ENCODE measurements at places on chromosomes 7 and 10.
A peak's percentile ranks its signal among the peaks of the same experiment; 100 is the strongest.

DNA sequence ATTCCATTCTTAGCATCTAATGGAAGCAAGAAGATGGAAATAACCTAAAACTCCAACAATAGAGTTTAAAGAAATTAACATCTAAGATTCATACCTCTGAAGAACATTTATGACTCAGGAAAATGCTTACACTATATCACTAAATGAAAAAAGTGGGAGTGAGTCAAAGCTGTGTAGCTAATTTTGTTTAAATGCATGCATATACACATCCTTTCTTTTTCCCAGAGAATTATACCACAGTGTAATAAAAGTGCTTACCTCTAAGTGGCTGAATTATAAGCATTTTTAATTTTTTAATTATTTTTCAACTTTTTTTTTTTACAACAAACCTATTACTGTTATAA lies 44.3 kb downstream of the CCDC71L start:
- DNase-seq = no peak

GRCh38 chr10:36494371-36494770 lies 631.0 kb upstream of the ANKRD30A start:
- peak; percentile 94 for DNase-seq

GRCh38 chr7:135147899-135148721 lies at the start of gene TMEM140:
Gene TMEM140 (plus strand): TSS chr7:135148072. CDS start chr7:135164442, 16,370 bp downstream.
- no peak for DNase-seq

- no peak for DNase-seq
Measured at GRCh38 chr7:41573015-41573414, 129.9 kb downstream of the INHBA start.

DNA sequence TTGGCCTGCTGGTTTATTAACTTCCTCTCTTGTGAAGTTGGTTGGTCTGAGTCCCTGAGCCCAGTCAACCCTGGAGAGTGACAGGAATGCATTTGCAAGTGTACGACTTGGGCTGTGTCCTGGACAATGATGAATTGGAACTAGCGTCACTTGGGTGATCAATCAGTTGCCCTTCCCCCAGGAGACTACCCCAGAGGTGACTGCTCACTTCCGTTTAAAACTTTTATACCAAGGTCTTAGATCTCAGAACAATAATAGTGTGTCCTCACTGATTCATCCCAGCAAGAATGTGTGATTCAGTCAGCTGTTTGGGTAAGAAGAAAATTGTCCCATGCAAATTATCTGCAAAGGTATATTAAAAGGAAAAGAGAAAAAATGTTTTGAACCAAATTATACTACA lies 102.9 kb upstream of the ARMC3 start:
- no peak for DNase-seq

DNA sequence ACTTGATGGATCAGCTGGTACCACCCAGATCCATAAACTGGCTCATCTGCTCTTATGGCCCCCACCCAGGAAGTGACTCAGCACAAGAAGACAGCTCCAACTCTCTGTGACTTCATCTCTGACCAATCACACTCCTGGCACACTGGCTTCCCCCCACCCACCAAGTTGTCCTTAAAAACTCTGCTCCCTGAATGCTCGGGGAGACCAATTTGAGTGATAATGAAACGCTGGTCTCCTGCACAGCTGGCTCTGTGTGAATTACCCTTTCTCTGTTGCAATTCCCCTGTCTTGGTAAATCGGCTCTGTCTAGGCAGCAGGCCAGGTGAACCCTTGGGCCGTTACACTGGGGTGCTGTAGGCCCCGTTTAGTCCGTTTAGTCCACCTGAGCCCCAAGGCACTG lies 23.4 kb upstream of the BNIP3 start:
- DNase-seq = no peak

DNA sequence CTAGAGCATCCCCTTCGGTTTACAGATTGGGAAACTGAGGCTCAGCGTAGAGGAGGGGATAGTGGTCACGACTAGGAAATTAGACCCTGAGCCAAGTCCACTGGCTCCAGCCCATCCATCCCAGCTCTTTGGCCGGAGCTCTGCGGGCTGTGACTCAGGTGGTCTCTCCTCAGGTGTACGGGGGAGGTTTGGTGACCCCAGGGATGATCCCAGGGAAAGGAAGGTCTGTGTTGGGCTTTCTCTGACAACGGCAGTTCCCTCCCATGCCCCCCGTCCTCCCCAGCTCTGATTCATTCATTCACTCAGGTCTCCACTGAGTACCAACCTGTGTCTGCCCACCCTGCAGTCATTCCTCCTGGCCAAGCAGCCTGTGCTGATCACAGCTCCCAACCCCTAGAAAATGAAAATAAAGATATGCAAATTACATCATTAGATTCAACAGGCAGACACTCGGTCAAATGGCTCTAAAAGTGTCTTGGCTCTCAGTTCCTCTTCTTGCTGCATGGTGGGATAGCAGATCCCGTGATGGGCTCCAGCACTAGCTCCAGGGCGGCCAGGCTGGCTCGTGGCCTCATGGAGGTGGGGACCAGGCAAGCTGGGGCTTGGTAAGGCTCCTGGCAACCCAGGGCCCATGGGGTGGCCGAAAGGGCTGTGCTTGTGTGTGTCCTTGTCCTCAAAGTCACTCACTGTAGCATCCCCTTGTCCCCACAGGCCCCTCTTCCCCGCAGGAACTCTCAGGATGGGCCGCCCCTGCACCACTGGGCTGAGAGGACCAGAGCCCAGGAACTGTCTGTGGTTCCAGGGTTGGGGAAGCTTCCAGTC lies 37.8 kb downstream of the CLRN3 start:
- DNase-seq = no peak

- no peak for DNase-seq
Measured at GRCh38 chr10:102419269-102420180, 940 bp upstream of the PSD start.

- DNase-seq = no peak
Measured at GRCh38 chr10:9875353-9875752, 1142.3 kb upstream of the CELF2 start.

- DNase-seq = peak; percentile 44
Measured at GRCh38 chr10:12193193-12193592, 2.5 kb downstream of the NUDT5 start.

- peak; percentile 73 for DNase-seq
Measured at GRCh38 chr7:80635533-80635932, 2.9 kb upstream of the CD36 start.

GRCh38 chr10:71554671-71555070 lies 158.0 kb downstream of the CDH23 start:
- DNase-seq = no peak

- DNase-seq = no peak
Measured at GRCh38 chr10:92829042-92829785, 19.1 kb upstream of the EXOC6 start.

DNA sequence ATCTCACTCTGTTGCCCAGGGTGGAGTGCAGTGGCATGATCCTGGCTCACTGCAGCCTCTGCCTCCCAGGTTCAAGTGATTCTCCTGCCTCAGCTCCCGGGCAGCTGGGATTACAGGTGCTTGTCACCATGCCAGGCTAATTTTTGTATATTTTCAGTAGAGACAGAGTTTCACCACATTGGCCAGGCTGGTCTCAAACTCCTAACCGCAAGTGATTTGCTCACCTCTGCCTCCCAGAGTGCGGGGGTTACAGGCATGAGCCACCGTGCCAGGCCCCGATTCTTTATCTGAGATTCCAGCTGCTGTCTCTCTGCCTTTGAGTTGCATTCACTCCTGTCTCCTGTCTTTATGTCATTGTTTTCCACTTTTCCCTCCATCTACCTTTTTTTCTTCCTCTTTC lies 168.7 kb downstream of the TMEM178B start:
- DNase-seq = no peak

DNA sequence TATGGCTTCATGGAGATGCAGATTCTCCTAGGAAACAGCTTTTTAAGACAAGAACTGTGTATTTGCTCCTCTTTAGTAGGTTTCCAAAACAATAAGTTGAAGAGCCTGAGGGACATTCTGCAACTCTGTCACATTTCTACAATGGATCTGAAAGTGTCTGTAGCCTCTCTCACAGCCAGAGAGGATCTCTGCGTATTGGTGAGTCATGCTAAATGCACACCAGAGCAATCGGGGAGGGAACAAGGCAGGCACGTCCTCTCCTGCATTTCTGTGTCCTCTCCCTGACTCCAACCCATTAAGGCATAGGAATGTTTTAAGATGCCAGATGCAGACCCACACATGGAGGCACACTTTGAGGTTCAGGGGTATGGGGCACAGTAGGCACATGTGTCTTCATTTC lies 1126.4 kb upstream of the GHITM start:
- DNase-seq = peak; percentile 40

DNA sequence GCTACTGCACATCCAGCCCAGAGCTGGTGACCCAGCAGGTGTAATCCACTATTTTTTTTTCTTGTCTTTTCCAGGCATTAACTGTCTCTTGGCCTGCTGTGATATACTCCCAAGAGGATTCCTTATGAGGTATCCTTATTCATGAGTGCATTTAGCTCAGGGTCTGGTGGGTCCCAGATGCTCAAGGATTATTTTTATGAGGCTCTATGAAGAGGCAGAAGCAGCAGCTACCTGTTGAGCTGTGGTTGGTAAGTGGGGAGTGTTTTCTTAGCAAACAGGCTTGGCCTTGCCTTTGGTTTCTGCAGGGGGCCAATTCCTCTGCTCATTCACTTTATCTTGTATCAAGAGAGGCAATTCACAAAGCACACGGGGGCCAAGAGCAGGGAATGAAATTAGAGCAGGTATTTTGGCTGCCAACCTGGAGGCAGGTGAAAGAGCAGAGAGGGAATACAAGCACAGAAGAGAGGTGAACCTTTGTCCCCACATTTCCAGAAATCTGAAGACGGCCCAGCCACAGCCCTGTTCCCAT lies 221.6 kb downstream of the TMEM178B start:
- DNase-seq = no peak

DNA sequence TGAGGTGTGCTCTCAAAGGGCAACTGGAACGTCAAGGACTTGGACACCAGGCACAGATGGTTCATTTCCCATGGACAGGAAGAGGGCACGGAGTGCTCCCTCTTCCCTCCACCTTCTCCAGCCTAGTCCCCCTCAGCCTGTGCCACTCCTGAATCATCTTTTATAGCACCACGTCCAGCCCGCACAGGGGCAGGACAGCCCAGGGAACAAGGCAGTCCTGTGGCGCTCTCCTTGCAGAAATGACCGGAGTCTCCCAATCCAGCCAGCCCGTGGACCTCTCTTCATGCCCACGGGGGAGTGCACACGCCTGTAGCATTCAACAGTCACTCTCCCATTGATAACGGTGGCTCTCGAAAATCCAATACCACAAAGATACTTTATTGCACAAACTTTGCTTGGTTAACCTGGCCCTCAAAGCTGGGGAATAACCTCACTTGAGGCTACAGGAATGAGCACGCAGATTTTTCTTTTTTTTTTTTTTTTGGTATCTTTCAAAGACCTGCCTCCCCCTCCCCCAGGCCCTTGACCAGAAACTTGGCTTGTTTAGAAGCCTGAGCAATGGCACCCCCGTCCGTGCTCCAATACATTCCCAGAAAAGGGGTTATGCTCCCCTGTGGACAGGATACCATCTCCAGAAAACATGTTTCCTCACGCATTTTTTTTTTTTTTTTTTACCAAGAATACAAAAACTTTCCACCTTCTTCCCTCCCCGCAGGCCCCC lies 733 bp downstream of the PRKCQ start:
- DNase-seq = no peak

DNA sequence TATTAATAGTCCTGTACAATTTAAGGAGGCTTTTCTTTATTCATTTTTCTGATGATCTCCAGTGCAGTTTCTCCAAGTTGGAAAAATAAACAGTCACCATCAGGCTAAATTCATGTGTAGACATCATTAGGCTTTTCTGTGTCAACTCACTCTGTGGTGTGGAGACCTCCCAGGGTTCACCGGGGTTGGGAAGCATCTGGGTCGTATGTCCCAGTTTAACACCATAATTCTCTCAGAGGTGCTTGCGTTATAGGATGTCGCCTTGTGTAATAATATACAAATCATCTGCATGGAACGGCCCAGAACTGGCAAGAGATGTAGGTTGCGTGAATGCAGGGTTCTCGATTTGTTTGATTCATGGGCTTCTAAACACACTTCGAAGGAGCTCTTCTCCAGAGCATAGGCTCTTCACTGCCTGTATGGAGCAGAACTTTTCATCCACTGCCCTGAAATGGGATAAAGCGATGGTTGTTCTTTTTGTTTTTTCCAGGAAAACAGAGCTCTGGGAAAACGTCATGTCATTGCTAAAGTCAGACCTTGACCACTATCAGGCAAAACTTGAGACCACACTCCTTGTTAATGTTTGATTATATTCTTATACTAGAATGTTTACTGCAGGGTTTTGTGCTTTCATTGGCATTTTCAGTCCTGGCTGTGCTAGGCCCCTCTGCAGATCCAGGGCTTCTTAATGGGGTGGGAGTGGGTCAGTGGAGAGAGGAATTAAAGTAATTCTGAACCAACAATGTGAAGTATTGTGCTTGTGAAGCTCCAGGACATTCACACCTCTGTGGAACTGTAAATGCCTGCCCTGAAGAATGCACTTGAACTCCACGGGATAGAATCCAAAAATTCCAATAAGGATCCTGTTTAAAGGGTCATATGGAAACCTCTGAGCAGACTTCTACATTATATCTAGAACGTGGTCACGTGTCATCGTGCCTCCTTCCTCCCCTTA lies 172.8 kb downstream of the TRIL start:
- DNase-seq = no peak

GRCh38 chr10:120048391-120048790 lies 155.9 kb downstream of the SEC23IP start:
- no peak for DNase-seq

DNA sequence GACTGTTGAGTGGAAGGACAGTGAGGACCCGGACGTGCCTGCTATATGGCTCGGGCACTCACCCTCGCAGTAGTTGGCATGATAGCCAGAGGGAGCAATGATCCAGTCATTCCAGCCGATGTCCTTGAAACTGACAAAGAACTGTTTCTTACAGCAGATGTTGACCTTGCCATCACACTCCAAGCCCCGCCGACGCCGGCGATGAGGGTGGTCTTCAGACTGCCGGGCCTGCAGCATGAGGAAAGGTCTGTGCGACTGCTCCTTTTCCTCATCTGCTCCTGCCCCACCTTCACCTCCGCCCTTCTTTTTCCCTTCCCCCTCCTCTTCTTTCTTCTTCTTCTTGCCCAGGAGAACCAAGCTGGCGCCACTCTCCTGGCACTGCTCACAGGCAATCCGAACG lies 13.1 kb downstream of the INHBA start:
- no peak for DNase-seq

DNA sequence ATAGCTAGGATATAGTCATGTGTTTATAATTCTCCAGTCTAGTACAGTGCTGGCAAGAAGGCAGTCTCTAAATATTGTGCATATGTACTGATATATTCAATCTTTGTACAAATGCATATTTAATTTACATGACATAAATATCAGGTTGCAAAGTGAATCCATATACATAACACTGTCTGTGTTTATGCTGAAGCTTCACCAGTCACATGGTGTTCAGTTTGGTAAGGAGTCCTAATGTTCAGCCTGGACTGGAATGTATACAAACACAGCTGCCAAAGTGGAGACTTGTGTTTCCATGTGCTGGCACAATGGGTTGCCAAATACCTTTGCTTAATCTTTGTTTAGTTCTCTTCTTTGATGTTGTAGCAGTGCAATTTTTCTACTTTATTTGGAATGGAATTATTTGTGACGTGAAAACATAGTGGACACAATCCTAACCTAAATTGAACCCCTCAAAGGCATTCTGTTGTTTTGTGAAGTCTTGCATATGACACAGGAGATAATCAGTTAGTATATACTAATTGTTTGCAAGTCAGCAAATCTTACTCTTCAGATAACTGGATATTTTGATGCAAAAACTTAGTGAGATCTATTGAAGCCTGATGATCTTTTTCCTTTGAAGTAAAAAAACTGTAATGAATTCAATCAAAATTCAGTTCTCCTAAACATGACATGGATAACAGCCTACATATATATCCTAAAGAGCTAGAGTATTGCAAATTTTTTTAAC lies 17.3 kb upstream of the ARL4A start:
- DNase-seq = no peak
